ENCODE measurements at places on chromosomes 5 and 9.

- no peak for DNase-seq
Measured at GRCh38 chr9:95460518-95461164, 56.1 kb downstream of the PTCH1 start.

DNA sequence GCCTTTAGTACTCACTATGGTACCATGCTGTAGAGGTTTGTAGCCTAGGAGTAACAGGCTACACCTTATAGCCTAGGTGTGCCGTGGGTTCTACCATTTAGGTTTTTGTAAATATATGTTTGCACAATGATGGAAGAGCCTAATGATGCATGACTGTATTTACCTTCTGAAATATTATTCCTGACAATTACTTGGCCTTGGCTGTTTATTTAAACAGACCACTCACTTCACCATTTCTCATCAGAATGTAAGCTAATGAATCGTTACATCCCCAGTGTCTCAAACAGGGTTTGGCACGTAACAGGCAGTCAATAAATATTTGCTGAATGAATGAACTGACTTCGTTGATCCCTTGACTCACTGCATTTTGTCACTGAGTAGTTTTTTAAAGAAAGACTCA, 93.1 kb downstream of the MED27 start:
- no peak for DNase-seq

DNA sequence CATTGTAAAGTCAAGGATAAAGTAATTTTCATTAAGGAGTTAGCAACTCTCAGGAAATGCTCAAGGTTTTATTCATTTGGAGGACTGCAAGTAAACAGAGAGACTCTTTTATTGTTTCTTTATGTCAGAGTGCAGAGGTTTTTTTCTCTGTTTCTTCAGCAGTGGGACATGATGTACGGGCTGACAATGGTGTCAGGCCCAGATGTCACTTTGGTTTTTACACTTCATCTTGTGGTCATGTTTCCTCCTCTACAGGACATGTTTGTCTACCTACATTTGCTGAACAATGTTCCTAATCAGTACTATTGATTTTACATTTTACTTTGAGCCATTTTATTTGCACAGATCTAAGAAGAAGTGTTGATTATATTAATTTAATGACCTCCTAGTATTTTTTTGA, 72.8 kb upstream of the PARP8 start:
- no peak for DNase-seq

- no peak for DNase-seq
Measured at GRCh38 chr5:122390154-122390553, 78.1 kb downstream of the SNCAIP start.

DNA sequence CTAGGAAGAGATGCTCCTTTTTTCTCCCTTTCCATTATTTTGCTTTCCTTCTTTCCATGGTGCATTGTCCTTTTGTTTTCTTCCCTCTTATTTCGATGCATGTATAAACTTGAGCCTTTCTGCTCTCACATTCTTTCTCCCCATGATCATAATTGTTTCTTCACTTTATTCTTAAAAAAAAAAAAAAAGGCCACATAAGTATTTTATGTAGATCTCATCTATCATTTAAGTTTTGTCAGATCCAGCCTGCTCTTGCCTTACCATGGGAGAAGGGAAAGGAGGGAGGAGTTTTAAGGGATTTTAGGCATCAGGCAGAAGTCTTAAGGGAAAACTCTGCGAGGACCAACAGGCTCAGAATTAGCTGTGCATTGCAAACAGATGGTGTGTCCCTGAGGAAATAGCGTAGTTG, 11.1 kb downstream of the TGFBR1 start:
- DNase-seq: no peak

GRCh38 chr5:146877178-146877681, 1.3 kb downstream of the PPP2R2B start:
- no peak for DNase-seq

- no peak for DNase-seq
Measured at GRCh38 chr9:18906656-18907395, 126.2 kb downstream of the SAXO1 start.

DNA sequence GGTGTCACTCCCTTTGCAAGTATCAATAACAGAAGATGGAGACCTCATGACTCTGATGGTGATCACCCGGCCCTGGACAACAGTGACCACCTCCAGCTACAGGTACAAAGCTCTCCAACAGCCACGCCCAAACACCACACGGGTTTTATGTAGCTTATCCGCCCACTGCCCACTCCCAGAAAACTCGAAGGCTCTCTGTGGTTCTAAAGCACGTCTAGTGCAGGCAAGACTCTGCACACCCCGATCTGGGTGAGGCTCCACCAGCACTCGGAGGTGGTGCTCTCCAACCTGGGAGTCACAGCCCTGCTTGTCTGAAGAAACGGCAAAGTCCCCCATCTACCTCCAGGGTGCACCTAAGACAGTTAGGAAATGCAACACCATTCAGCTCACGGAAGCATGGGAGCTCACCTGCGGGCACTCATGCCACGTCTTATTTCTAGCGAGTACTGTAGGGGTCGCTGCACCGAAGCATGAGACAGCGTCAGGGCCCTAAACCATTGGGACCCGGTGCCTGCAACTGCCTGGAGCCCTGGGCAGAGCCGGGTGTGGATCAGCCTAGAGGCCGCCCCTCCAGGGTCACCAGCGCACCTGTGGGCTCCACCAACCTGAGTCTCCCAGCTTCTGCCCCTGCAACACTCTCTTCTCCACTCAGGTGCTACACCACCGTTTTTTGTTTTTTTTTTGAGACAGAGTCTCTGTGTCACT, 58.1 kb upstream of the ZNF354A start:
- no peak for DNase-seq

- DNase-seq: no peak
Measured at GRCh38 chr5:82918311-82919031, 158.7 kb downstream of the TMEM167A start.

DNA sequence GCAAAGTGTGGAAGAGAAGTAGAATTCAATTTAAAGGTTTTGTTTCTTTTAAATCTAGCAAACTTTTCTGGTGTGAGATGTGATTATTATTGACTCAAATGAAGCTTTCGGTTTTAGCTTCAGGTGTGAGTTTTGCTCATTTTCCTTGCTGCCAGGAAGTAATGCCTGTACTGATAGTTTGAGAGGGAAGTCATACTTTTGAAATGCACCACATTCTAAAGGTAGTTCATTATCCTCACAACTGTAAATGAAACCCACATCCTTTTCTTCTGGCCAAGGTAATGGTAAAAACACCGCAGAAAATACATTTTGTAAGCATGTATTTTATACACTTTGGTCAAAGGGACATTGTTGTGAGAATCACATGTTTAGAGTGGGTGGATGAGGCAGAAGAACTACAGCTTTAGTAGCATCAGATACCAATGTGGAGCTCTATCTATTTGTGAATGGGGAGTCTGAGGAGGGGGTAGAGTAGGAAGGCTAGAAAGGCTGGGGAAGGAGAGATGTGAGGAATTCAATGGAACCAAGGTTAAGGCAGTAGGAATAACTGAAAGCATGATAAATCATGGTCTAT, 167.0 kb upstream of the CDKN2B start:
- DNase-seq: no peak

DNA sequence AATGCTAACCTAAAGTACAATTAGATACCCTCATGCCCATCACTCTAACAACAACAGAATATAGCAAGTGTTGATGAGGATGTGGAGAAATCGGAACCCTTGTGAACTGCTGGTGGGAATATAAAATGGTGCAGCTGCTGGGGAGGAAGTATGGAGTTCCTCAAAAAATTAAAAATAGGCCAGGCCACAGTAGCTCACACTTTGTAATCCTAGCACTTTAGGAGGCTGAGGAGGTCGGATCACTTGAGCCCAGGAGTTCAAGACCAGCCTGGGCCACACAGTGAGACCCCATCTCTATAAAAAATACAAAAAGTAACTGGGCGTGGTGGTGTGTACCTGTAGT, 18.0 kb upstream of the MRNIP start:
- no peak for DNase-seq

- DNase-seq: no peak
Measured at GRCh38 chr5:104023739-104024138, 461.1 kb upstream of the NUDT12 start.

- DNase-seq: no peak
Measured at GRCh38 chr5:144697847-144698262, 527.2 kb downstream of the KCTD16 start.

DNA sequence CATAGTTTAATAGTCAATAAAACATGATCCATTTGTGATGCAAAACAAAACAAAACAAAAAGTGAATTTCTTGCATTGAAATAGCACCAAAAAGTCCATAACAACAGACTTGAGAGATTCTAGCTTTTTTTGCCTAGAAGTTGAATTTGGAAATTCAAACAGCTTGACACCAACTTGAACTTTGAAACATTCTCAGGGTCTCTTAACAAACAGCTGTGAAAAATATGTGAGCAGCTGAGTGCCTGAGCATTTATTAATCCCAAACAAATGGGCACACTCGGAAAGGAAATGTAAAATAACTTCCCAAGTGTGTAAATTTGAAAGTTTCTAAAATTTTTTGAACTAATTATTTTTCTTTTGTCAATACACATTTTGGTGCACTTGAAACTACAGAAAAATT, 56.0 kb upstream of the HMHB1 start:
- no peak for DNase-seq

DNA sequence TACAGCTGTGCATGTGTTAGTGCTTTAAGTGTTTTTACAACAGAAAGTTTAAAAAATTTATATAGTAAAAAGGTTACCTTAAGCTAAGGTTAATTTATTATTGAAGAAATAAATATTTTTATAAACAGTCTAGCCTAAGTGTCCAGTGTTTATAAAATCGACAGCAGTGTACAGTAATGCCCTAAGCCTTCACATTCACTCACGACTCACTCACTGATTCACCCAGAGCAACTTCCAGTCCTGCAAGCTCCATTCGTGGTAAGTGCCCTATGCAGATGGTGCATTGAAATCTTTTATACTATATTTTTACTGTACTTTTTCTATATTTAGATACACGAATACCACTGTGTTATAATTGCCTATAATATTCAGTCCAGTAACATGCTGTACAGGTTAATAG, 159.1 kb downstream of the ROR2 start:
- no peak for DNase-seq

DNA sequence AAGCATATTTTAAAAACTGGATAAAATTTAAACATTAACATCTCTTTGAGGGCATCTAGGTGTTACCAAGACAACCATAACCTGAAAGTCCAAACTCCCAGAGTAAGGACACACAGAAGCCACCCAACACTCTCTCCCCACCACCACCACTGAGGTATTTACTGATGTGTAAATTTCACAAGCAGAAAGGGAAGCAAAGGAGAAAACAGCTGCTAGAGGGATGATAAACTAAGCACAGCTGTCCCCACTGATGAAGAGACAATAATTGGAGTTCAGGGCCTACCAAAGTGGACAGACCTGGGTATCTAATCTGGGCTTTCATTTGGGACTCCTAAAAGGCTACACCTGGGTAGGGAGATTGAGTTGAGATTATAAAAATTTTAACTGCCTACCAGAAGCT, 63.6 kb downstream of the FRMD3 start:
- DNase-seq: no peak

DNA sequence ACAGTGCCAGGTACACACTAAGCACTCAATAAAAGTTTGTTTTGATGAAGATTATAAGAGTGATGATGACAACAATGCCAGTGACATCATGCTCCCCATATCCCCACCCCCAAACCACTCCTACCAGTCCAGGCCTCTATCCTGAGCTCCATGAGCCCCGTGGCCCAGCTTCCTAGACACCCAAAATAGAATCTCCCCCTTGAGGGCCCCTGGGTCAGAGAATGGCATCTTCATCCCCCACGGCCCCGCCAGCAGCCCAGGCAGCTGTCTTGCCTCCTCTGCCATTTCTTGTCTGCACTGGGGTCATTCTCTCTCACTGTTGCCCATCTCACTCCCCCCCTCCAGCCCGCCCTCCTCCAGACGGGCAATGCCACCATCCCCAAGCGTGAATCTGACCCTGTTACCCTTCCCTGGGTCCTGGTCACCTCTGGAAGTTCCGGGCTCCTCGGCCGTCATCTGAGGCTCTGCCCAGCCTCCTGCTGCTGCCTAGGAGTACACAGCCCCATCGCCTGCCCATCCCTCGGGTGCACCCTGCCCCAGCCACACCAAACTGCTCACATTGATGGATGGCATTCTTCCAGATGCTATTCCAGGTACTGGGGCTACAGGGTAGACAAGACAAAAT, 76.8 kb upstream of the LMX1B start:
- no peak for DNase-seq

GRCh38 chr9:133394687-133395271, 18.6 kb downstream of the STKLD1 start:
- no peak for DNase-seq

- DNase-seq: no peak
Measured at GRCh38 chr9:124710766-124711165, 60.3 kb downstream of the NR6A1 start.

- no peak for DNase-seq
Measured at GRCh38 chr9:9558907-9559306, 1053.9 kb downstream of the PTPRD start.

- no peak for DNase-seq
Measured at GRCh38 chr5:81235287-81236072, 2.4 kb downstream of the CKMT2 start.

DNA sequence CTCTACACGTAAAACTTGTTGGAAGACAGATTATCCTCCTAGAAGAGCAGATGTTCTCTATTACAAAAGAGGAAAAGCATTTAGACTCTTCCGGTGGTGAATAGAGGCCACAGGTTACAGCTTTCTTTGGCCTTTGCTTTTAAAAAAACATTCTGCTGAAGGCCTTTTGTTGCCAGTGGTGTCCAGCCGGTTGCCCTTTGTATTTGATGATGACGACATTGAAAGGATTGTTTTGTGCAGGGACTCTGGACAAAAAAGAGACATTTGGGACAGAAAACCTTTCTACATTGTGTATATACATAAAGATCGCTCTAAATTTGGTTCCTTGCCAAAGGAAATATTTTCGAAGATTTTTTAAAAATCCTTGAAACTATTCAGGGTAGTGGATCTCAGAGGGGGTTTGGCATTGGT, 180.3 kb downstream of the C9orf152 start:
- DNase-seq: no peak

DNA sequence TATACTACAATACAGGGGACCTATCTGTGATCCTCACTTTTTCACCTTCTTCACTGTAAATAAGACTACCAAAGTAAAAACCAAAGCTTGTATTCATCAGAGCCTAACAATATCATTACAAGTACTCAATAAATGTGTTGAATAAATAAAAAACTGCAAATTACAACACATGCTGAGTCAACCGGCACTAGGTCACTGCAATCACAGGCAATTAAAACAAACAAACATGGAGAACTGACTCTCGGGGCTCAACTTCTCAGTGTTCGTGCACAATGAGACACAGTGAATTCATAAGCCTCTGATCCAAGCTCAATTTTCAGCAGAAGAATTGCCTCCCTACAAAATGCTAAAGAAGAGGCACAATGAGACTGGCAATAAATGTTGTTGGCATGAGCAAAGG, 69.2 kb downstream of the CDK5RAP2 start:
- DNase-seq: no peak

DNA sequence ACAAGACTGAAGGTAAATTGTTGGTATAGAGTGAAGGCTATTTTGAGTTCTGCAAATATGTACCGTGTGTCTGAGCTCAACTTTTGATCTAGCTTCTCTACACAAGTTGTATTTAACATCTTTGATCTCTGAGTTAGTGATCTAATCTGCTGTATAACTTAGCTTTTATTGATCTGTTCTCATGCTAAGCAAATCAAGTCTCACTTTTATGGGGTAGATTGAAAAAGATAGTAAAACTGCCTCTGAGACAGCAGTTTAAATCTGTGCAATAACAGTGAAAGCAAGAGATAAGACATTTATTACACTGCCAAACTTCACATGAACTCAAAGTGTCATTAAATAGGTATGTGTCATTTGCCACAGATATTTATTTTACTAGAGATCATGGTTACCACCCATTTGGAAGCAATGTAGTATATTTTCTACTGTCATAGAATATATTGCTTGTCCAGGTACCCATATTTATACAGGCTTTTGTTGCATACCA, 477.3 kb downstream of the ISL1 start:
- DNase-seq: no peak

- no peak for DNase-seq
Measured at GRCh38 chr5:5290674-5291334, 131.7 kb upstream of the ICE1 start.
